Activated CD4-positive, CD25-positive, alpha-beta regulatory T cell treated with anti-CD3 and anti-CD28 coated beads, Interleukin-2, amount 50 U/mL, for 16 hours (primary cell): ENCODE measurements at places on chromosomes 5 and 9.

- no peak for DNase-seq
Observed at GRCh38 chr9:129879103-129879699, 43.9 kb downstream of the USP20 start.

DNA sequence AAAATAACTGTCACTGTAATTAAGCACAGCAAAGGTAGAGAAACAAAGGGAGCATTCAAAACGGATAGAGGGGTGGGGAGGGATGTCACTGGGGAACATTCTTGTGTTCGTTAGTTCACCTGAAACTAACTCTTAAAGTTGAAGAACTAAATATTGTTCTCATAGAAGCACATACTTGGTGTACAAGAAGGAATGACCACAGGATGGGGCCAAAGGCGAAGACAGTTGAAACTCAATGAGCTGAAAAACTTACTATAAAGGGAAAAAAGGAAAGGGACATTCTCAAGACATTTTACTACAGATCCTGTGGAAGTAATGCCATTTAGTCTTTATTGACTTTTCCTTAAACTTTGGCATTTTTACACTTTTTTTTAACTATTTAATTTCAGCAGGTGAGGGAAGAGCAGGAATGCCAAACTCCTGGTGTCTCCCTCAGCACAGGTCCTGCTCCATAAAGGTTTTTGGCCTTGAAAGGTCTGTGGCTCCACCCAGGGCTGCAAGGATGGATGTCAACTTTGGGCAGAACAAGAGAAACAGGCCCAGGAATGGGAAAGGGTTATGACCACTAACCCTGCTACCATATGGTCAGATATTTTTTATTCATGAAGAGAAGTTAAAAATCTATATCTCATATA is 197.6 kb upstream of the RASA1 start:
- no peak for DNase-seq

GRCh38 chr5:142816531-142817430 is 46.6 kb downstream of the ARHGAP26 start:
- no peak for DNase-seq

GRCh38 chr5:16626696-16627264 is 10.0 kb upstream of the RETREG1 start:
- DNase-seq: no peak

DNA sequence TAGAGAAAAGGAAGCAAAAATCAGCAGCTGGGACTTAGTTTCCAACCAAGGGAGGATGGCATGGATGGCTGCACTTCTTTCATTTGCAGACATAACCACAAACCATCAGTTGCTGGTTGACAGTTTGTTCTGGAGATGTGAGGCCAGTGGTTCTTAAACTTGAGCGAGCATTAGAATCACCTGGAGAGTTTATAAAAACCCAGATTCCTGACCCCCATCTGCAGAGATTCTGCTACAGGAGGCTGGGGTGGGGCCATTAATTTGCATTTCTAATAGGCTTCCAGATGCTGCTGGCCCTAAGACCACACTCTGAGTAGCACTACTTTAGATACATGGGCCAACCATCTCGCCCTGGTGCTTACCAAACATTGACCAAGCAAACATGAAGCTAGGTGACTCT is 60.8 kb downstream of the MARCHF3 start:
- DNase-seq: no peak

DNA sequence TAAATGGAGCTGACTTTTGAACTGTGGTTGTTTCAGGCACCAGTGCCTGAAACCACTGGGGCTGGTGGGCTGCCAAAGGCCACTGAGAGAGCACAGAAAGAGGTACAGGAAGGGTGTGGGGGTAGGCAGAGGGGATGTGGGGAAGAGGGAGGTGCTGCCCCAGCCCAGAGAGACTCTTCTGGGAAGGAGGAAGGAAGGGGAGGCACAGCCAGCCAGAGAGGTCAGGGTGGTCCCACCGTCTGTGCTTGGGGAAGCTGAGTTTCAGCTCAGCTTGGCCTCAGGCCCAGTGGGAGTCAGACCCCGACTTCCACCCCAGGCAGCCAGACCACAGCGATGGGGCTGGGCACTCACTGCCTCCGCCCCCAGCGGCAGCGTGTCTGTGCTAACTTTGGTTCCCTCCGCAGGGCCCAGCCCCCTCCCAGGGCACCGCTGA is 8.6 kb upstream of the PHYKPL start:
- DNase-seq: no peak

DNA sequence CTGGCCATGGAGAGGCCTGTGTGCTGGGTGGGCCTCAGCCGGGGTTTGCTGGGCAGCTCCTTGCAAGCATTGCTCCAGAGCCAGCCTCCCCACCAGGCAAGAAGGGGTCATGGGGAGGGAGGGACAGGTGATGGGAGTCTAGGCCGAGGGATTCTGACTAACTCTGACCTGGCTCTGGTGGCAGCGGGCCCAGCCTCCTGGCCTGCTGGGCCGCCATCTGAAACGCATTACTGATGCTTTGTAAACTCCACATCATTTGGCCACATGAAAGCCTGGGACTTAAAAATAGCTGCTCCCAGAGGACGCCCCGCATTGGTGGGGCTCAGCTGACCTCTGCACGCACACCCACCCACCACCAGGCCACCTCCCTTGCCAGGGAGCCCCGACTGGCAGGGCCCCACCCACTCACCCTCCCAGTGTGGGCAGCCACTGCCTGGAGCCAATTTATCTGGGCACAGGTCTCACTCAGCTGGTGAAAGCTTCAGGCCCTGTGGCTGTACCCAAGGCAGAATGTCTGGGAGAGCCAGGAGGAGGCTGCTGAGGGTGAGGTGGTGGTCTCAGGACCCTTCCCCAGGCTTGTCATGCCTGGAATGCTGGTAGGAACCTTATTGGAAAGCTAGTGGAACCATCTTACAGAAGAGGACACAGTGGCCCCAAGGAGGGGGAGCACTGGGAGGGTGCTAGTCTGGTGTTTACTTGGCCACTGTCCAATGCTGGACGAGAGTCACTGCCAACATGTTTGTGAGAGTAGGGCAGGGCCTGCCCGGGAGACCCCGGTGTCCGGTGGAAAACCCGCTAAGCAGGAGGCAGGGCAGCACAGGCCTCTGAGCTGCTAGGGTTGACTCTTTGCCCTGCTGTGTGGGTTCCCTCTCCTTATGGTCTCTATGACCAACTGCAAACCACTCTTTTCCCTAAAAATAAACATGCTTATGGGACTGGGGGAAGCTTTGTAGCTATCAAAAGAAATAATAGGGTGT is 10.8 kb downstream of the TCF7 start:
- no peak for DNase-seq
